ENCODE measurements at places on chromosomes 3 and 15.

DNA sequence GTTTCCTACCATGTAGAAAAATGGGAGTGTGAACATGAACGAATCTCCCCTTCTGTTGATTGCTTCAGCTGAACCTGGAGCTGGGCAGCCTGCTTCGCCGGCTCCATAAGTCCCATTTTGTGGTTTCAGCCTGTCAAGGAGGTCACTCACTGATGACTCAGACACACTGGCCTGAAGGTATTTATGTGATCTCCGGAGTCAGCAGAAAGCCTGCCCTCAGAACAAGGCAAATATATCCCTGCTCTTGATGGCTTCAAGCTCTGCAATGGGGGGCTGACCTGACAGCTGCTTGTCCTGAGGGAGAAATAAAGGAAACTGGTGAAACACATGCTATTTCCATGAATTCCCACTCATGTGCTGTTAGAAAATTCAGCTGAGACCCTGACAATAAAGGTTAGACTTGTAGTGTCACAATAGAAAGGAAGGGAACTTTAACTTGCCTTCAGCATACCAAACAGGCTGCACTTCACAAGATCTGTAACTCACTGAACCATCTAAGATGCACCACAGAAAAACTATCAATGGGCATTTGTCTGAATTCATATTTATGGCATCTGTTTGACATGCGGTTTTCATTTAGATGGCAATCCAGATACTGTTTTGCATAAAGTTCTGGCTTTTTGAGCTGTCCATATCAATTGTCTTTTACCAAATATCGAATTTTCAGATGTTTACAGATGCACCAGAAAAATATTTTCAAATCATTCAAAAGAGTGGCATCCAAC, 282.0 kb upstream of the VEPH1 start:
- no peak for DNase-seq

DNA sequence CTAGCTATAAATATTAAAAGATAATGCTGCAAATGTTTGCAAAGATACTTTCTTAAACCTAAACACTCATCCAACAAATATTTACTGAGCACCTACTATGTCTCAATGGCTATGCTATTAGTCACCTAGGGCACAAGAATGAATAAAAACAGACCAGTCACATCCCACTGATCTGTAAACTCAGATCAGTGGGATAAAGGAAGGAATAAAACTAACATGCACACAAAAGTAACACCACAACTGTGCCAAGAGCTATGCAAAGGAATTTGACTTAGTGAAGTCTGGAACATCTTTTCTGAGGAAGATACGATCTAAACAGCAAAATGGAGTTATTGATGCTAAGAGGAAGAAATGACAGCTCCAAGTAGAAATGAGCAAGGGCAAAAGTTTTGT, 56.6 kb downstream of the CBLB start:
- DNase-seq = no peak

GRCh38 chr15:45648521-45649200, 13.8 kb downstream of the SQOR start:
- no peak for DNase-seq

DNA sequence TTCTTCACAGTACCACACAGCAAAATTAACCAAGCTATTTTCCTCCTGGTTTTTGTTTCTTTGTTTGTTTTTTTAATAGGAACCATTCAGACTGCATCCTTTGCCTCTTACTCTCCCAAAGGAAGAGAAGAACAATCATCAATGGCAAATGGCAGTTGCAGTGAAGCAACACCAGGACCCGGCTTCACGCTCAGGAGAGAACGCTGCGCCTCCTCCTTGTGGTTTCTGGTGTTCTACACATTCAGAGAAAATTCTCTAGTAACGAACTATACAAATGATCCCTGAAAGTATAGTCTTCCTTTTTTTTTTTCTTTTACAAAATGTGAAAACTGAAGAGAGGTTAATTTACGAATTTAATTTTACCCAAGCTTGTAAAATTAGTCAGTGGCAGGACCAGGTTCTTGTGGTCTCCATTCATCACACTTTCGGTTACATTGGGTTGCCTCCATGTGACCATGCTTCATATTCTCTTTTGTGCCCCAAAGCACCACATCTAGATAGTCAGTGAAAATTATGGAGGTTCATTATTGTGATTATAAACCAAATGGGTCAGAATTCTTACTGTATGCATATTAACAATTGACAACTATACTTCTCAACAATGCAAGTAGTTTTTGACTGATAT, 10.6 kb upstream of the MINDY2 start:
- no peak for DNase-seq

DNA sequence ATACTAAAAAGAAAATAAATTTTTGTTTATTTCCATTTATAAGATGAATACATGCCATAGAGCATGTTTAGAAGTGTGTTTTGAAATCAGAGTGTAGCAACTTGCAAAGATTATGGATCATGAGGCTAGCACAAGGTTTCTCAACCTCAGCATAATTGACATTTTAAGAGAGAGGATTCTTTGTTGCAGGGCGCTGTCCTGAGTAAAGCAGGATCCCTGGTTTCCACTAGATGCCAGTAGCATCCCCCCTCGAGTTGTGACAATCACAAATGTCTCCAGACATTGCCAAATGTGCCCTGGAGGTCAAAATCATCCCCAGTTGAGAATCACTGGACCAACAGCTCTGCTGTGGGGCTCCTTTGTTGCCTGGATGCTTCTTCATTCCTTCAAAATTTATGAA, 128.5 kb upstream of the RBMS3 start:
- DNase-seq = no peak

DNA sequence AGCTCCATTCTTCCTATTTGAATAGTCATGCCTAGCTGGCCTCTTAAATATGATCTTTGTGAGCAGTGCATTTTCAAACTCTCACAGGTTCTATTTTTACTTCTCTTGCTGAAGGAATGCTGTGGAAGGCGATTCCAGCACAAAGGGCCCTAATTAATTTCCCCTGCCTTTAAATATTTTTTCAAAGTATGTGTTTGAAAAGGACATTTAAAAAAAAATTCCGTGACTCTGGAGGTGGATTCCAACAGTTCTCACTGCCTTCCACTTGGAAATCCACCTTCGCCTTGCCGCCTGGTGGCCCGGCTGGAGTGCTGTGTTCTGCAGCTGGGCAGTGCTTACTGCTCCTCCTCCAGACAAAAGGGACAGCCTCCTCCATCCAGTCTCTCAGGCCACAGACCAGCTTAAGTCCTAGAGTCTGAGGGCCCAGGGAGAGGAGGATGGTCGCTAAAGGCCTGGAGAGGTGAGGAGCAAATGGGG, 61.5 kb upstream of the CORO2B start:
- DNase-seq = no peak

GRCh38 chr3:183583331-183584245, 28.1 kb upstream of the KLHL6 start:
- no peak for DNase-seq

DNA sequence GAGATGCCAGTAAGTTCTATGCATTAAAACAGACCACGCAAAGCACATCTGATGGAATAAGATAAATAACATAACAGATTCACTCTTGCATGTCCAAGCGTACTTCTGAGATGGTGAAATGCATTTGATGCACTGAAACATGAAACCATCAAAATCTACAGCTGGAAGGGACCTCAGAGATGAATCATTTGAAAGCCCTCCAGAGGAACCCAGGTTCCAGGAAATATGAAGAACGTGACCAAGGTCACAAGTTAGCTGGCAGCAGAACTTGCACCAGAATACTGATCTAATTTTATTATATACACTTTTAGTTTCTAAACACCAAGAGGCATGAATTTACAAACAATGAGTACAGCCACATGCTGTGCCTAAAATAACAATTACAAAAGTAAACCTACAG, 957.1 kb downstream of the FHIT start:
- no peak for DNase-seq

DNA sequence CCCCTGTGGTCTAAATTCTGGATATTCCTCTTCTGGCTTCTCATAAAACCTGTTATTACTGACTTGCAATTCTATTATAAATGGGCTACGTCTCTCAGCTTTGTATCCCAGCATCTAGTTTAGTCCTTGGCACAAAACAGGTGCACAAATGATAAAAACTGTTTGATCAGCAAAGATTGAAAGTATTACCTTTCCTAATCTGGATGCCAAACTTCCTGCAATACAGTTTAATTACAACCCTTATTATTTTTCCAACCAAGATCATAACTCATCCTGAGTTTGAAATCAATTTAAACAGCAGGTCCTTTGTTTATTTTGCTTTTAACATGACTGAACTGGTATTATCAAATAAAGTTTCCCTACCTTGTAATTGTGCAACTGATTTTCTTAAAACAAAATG, 132.6 kb downstream of the ATP1B3 start:
- no peak for DNase-seq

GRCh38 chr3:183018421-183019192, 38.3 kb upstream of the DCUN1D1 start:
- DNase-seq = no peak
